ENCODE measurements at places on chromosomes 2 and 18.
A peak's percentile ranks its signal among the peaks of the same experiment; 100 is the strongest.

GRCh38 chr2:47437287-47437686 is 34.3 kb downstream of the MSH2 start:
- no peak overlapping the region for H3K27ac ChIP-seq
- H3K36me3 ChIP-seq = no peaks in the 10 kb centered on the region
- no peak for DNase-seq
- H3K4me3 ChIP-seq = no peak overlapping the region

- H3K4me3 ChIP-seq = no peak overlapping the region
- peaks cover 10% of the 10 kb centered on the region for H3K4me1 ChIP-seq
- H3K27ac ChIP-seq = no peak overlapping the region
- H3K27me3 ChIP-seq = no peaks in the 10 kb centered on the region
- no peak for DNase-seq
Measured at GRCh38 chr2:196291426-196291825, 120.0 kb upstream of the STK17B start.

DNA sequence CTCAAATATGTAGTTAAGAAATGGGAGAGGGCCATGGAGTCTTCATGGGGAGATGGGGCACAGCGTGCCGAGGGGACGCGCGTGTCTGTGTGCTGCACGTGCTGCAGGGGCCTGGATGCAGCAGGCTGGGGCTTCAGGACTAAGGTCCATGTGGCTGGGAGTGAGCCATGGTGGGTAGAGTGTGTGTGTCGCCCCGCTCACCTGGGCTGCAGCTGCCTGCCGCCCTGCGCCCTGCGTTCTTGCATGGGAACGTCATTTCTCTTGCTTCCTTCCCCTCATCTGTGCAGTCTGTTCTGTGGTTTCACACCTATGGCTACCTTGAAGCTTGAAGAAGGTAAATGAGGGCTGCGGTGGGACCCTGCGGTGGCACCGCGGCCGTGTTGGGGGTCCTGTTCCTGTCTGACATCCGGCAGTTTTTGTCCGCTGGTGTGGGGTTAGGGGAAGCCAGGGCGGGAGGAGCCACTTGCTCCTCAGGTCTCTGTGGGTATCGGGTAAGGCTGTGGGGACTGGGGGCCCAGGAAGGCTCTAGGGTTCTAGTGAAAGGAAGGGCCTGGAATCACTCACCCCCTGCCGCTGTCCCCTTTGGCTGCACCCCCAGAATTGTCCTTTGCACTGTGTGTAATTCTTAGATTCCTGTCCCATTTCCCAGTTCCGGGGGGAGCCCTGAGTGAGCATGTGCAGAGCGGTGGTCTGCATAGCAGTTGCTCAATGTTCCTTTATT is 54.1 kb upstream of the HS6ST1 start:
- peaks cover 4% of the 10 kb centered on the region for H3K27me3 ChIP-seq
- peak overlapping the region; percentile 65 for H3K27ac ChIP-seq
- peak; percentile 57 for DNase-seq
- peaks cover 15% of the 10 kb centered on the region for H3K36me3 ChIP-seq
- H3K4me3 ChIP-seq = peak overlapping the region; percentile 75

- no peaks in the 10 kb centered on the region for H3K36me3 ChIP-seq
- H3K4me1 ChIP-seq = no peaks in the 10 kb centered on the region
- DNase-seq = no peak
- H3K4me3 ChIP-seq = no peak overlapping the region
- no peak overlapping the region for H3K27ac ChIP-seq
Measured at GRCh38 chr2:9385841-9386240, 37.5 kb downstream of the ITGB1BP1 start.

All from effector memory CD8-positive, alpha-beta T cell (primary cell).